ENCODE measurements at places on chromosomes 2 and 18. TPM values are rescaled to one million over a fixed set of nuclear protein-coding genes. Genes with fewer than 3 reads are reported as not detected.

BMP10 gene
- total RNA-seq, result not detected

GNLY gene
- not detected for total RNA-seq

STK39 gene
- 20.9 TPM for total RNA-seq

GRCh38 chr2:107511970-107512789 is 314.5 kb upstream of the RGPD4 start:
- no peak for DNase-seq

- peak; percentile 47 for DNase-seq
Measured at GRCh38 chr2:177783835-177784744, 288.5 kb downstream of the PDE11A start.

GRCh38 chr2:183264890-183265535 is 140.8 kb downstream of the NUP35 start:
- DNase-seq, result no peak

GRCh38 chr2:81225756-81226155 is 921.2 kb upstream of the LRRTM1 start:
- no peak for DNase-seq

DNA sequence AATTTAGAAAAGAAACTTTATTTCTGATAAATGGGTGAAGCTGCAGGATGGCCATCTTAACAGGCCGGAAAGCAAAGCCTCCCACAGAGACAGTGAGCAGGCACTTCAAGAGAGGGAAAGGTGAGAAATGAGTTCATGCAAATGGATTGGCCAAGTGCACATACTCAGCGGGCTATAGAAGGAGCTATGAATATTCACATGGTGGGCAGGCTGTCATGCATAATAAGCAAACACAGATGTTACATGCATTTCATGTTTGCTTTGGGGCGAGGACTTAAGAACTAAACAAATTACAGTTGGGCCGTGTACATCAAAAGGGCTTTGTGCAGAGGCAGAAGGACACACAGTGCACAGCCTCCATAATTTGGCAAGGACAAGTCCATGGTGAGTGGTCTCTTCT is 69.8 kb upstream of the MAL start:
- no peak for DNase-seq

DNA sequence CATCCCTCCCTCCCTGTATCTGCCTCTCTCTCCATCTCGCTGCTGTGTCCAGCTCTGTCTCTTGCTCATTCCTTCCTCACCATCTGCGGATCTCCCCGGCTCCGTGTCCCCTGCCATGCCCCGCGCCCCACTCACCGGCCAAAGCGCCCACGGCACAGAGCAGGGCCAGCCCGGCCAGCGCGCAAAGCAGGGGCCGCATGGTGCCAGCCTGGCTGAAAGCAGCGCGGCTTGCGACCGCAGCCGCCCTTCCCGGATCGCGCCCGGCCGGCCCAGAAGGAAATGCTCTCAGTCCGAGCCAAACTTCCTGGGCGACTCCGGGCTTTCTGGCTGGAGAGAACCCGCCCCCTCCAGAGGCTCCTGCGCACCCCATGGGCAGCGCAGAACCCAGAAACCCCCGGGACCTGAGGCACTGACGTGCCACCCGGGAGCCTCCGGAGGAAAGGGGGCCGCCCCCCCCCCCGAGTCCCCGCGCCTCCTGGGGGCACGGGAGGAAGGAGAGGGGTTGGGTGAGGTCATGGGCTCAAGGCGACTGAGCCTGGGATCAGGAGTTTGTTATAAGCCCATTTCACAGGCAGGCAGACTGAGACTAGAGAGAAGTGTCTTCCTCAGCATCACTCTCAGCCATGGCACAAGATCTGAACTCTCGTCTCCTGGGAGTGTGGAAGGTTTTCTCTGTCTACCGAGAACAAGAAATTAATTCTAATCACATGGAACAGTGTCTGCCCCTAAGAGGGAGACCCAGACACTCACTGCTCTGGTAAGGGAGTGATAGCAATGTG is 45.2 kb upstream of the RAB6C start:
- DNase-seq, result peak; percentile 39

GRCh38 chr2:6639929-6640620 is 225.6 kb downstream of the CMPK2 start:
- no peak for DNase-seq

- DNase-seq, result no peak
Measured at GRCh38 chr2:66515743-66516142, 80.8 kb downstream of the MEIS1 start.

Data from osteoblast (primary cell).